ENCODE measurements at places on chromosomes 7 and 10.

DNA sequence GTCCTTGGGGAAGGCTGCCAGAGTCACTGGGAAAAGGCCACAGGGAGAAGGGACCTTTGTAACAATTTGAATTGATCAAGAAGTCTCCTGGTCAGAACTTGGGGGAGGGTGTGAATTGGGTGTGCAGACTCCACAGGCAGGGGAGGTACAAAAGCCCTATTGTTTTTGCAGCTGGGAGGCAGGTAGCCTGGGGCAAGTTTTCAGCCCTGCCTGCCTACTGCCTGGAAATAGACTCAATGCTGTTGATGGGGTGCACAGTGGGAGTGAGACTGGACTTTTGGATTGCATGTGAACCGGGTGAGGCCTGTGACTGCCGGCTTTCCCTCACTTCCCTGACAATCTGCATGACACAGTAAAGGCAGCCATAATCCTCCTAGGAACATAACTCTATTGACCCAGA is 947.0 kb downstream of the REEP3 start:
- DNase-seq = no peak

GRCh38 chr10:78476156-78476555 is 442.5 kb downstream of the RPS24 start:
- no peak for DNase-seq

GRCh38 chr7:13538669-13539068 is 450.8 kb downstream of the ETV1 start:
- DNase-seq = no peak

GRCh38 chr7:31122649-31123058 is 70.5 kb downstream of the ADCYAP1R1 start:
- peak; percentile 9 for DNase-seq

GRCh38 chr10:77030974-77031373 is 606.6 kb downstream of the KCNMA1 start:
- DNase-seq = no peak

GRCh38 chr7:80319461-80319860 is 184.8 kb downstream of the GNAI1 start:
- DNase-seq = no peak

GRCh38 chr10:124408357-124408756 is 10.4 kb downstream of the OAT start:
- no peak for DNase-seq

DNA sequence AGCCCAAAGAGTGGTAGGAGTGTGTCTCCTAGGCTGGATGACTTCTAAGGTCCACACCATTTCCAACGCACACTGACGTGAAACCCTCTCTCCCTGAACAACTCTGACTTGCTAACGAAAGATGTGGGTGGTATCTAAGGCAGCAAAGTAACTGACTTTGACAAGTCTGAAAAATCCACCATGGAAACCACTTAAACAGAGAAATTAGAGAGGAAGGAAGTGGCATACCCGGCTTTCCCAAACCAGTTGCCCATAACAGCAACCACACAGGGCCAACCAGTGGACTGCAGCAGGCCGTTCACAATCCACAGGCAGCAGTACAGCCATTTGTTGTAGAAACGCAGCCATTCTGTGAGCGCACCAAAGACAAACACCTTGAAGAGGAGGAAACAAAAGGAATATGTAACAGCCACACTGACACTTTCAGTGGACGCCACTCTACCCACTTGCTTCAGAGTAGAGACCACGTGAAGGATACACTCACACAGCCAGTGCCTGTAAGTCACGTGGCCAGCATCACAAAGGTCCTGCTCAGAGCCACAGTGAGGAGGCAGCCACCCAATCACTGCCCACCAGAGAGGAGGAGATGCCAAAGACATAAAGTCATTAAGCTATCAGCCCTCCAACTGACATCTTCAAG is 39.8 kb downstream of the SLC37A3 start:
- DNase-seq = no peak

DNA sequence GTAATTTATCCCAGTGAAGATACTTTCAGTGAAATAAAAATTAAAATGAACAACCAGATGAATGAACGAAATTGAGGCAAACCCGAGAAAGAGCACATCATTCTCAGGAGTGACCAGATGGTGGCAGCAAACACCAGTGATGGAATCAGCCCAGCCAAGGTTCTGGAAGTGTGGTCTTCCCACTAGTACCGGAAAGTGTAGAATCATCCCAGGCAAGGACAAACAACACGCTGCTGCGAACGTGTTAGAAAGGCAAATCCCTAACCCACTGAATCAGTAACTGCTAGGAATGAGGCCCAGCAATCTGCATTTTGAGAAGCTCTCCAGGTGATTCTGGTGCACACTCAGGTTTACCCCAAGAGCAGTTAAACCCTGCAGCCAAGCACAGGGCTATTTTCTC is 15.5 kb upstream of the SLC18A3 start:
- no peak for DNase-seq

DNA sequence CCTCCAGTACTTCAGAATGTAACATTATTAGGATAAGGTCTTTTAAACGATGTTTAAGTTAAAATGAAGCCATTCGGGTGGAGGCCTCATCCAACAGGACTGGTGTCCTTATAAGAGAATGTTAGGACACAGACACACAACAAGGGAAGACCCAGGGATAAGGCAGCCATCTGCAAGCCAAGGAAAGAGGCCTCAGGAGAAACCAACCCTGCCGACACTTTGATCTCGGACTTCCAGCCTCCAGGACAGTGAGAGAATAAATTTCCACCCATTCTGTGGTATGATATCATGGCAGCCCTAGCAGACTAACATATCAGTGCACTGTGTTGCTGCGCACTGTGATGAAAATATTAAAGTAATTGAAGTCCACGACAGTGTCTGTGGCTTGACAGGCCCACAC is 250.8 kb downstream of the COBL start:
- no peak for DNase-seq

DNA sequence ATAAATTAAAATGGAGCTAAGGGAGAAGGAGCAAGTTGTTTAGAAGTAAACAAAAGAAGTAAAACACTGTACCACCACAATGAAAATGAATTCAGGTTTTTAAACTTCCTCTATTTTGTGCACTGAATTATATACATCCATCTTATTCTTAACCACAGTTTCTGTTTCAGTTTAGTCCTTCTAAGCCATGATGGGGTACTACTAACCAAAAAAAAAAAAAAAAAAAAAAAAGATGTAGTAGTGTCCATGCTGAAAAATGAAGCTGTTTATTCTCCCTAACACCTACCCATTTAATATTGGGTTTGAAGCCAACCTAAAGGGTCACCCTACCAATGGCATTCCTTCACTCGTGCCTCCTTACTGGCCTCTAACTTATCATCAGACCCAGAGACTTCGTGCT is 3.4 kb upstream of the BMPR1A start:
- no peak for DNase-seq

- no peak for DNase-seq
These were observed 86.7 kb downstream of the KLF6 start for GRCh38 chr10:3698312-3698711.

GRCh38 chr10:12796401-12797160 is 204.9 kb downstream of the CCDC3 start:
- no peak for DNase-seq

DNA sequence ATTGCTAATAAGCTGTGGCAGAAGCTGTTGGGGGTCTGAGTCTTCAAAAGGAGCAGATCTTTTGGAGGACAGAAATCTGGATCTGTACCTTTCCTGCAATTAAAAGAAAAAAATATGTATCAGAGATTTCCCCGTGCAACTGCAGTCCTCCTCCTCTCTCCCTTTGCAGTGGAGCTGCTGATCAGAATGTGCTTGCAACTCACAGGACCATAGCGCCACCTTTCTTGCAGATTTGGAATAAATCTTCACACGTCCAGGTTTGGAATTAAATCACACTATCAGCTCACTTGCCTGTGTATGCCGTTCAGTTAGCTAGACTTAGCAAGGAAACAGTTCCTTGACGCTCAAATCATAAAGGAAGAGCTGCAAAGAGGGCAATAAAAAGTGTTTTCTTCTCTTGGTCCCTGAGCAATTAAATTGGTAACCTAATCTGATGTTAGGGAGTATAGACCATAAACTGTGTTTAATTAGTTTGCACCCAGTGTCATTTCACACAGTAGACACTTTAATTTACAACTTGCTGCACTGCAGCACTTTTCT is 77.4 kb downstream of the PON1 start:
- DNase-seq = no peak

- DNase-seq = no peak
These were observed 3.9 kb upstream of the HOXA2 start for GRCh38 chr7:27106181-27106900.

- no peak for DNase-seq
These were observed 11.1 kb downstream of the HOXA4 start for GRCh38 chr7:27119412-27119911.

DNA sequence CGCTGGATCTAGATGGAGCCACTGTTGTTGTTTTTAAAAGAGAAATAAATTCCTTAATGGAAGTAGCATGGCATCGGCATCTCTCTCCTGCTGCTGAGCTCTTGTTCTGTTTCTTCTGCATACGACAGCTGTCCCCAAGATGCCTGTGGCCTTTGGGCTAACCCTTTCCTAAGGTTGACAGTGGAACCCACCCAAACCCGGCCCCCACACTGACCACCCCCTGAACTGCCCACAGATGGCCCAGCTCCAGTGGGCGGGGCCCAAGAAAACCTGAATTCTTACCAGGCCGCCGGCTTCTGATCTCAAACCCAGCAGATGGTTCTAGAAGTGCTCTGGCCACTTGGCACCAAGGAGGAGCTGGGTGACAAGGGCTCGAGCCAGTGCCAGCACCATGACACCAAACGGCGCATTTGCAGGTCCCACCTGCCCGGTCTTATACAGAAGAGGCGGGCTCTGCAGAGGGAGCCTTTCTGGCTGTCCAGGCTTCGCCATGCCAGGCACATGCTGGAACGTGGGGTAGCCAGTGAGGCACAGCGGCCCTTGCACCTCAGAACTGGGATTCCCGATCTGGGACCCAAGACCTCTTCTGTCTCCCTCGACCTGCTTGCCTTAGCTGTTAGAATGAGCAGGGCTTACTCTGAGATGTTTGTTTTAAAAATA is 82.7 kb downstream of the RGS10 start:
- DNase-seq = no peak

DNA sequence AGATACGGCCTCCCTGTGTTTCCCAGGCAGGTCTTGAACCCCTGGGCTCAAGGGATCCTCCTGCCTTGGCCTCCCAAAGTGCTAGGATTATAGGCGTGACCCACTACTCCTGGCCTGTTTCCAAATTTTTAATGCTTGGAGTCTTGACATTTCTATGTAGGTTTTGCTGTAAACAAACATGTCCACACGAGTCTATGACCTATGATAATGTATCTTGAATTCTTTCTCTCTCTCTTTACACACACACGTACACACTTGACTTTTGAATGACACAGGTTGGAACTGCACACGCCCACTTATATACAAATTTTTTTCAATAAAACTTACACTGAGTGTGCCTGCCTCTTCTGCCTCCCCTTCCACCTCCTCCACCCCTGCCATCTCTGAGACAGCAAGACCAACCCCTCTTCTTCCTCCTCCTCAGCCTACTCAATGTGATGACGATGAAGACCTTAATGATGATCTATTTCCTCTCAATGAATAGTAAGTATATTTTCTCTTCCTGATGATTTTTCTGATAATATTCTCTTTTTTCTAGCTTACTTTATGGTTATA is 44.1 kb upstream of the LAMB1 start:
- DNase-seq = no peak

GRCh38 chr10:68156373-68157185 is 47.3 kb downstream of the MYPN start:
- DNase-seq = peak; percentile 49

- no peak for DNase-seq
These were observed 55.1 kb upstream of the PPP2R2D start for GRCh38 chr10:131845505-131846239.

GRCh38 chr10:117545141-117546019 is 2.8 kb downstream of the EMX2 start:
- no peak for DNase-seq

- DNase-seq = no peak
These were observed 428.2 kb upstream of the POT1 start for GRCh38 chr7:125357676-125358455.

GRCh38 chr7:5595545-5596045 is 172.0 kb upstream of the TNRC18 start:
- no peak for DNase-seq

GRCh38 chr7:114109304-114109703 is 190.5 kb upstream of the PPP1R3A start:
- DNase-seq = no peak

DNA sequence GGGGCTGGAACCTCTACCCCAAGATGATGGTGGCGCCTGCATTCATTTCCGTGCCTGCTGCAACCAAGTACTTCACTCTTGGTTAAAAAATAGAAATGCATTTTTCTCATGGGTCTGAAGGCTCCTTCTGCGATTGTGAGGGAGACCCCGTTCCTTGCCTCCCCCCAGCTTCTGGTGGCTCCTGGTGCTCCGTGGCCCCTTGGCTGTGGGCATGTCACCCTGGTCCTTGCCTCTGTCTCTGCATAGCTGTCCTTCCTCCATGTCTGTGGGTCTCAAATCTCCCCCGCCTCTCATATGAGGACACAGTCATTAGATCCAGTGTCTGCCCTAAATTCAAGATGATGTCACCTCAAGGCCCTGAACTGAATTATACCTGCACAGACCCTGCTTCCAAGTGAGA is 317.9 kb downstream of the TCERG1L start:
- DNase-seq = no peak

- DNase-seq = no peak
These were observed 108.9 kb downstream of the UNCX start for GRCh38 chr7:1341361-1342089.

DNA sequence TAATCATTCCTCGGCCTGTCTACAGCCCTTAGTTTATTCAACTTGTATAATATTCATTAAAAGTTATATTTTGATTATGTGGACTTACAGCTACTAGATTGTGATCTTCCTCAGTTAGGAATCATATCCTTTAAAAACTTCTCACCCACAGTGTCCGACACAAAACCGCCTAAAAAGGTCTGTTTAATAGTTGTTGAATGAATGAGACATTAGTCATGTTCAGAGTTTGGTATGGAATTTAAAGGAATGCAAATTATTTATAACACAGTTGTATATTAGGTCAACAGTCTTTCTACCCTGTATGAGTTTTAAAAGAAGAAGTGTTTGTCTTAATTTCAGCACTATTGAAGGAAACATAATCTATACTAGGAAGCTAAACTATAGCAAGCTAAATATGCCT is 390.0 kb downstream of the ARL4A start:
- no peak for DNase-seq

- DNase-seq = no peak
These were observed 250.1 kb downstream of the CDK14 start for GRCh38 chr7:90846192-90846591.

GRCh38 chr10:10826125-10826524 is 191.5 kb upstream of the CELF2 start:
- no peak for DNase-seq

GRCh38 chr7:35748371-35748770 is 52.5 kb upstream of the SEPTIN7 start:
- no peak for DNase-seq

- DNase-seq = no peak
These were observed 70.1 kb upstream of the TCERG1L start for GRCh38 chr10:131381576-131381975.

DNA sequence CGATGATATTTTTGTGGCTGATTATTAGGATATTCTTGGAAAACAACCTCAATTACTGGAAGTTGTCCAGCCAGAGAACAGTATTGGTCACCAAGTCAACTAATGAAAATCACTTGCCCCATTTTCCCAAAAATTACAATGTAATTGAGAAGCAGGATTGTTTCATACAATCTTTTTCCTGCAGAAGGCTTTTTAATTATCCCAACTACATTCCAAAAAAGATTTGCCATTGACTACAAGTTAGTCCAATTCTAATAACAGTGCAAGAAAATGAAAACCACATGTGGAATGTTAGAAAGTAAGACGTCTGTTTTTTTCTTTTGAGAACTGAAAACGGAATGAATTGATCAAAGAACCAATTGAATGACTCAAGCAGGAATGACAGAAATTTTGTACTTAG is 1195.8 kb downstream of the SORCS1 start:
- DNase-seq = no peak
